ENCODE measurements at places on chromosomes 7 and 10.

GRCh38 chr10:119331061-119331460 lies 123.7 kb downstream of the GRK5 start:
- DNase-seq: no peak

DNA sequence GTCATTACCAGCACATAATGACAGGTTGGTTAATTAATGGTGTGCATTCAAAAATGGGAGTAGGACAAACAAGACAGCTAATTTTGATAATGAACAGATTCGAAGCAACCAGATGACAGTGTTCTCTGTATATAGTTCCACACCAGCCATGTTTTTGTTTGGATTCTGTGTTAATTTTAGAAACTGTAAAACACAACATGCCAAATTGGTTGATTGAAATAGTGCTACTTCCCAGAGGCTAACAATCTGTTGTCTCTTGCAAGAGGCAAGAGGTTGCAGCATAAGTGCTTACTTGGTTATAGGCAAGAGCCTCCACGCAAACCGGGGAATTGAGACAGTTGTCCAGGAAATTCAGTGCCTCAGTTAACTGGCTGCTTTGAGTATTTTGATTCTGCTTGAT lies 170.2 kb upstream of the HABP2 start:
- DNase-seq: no peak

DNA sequence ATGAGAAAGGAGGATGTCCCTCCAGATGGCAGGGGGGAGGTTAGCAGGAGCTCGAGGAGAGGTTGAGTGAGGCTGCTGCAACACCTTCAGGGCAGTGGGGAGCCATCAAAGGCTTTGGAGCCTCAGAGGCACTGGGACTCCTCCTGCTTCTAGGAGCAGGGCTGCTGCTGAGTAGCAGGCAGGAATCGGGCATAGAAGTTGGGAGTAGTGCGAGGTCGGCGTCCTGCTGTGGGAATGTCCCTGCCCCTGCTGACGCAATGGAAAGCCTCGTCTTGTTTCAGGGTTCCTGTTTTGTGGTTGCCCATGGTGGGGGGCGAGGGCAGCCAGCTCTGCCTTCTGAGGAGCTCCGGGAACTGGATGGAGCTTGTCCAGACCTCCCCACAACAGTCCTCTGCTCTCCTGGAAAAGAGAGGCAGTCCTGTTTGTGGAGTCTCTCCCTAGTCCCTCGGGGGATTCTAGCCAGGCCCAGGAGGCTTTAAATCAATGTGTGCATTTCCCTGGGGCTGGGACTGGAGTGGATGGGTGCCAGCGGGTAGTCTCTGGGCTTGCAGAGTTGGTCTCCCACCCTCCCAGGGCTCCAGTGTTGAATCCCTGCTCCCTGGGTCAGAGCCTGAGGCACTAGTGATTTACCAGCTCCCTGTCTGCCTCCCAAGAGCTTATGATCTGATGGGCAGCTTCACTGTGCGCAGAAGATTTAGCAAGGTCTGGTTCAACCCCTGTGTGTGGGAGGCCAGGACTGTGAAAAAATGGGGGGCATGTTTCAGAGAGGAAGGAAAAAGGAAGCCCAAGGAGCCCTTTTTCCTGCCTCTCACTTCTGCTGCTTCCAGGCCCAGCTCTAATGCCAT lies 98.7 kb upstream of the PPIF start:
- no peak for DNase-seq

DNA sequence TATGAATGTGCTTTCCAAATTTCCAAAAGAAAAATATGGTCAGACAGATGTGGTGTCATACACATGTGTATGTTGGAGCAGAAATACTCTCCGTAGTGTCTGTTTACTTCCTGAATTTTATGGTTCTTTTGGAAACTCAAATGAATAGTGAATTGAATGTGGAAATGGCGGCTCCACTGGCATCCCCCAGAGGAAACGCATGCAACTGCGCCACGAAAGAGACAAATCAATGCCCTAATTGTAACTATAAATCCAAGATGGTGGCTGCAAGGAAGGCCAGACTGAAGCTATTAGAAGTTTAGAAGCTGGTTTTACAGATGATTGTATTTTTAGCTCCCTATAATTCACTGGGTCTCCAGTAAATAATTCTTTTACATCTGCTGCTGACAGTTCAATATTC lies 246.7 kb downstream of the FGFR2 start:
- DNase-seq: no peak

DNA sequence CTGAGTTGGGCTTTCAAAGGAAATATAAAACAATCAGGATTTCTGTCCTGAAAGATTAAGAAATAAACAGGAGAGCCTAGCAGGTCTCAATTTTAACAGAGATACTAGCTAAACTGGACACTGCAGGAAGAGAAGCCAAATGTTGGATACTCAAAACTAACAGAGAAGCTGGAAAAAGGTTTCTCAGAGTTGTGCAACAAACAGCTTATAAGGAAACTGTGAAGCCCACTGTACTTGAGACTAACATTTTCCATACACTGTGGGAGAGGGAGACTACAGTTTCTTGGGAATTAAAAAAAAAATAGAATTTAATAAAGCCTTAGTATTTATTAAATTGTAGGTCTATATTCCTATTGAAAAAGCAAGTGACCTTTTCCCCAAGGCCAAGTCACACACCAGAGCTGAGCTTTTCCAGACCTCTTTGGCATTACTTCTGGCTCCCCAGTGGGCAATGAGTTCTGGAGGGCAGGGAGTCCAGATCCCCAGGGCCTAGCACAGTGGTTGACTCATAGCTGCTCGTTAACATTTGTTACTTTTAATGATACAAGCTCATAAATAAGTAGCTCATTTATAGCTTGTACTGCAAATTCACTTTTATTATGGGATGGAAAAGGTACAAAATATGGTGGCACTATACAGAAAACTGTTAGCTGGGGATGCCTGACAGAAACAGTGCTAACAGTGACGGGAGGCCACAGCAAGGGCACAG lies 68.3 kb downstream of the MINDY3 start:
- DNase-seq: no peak

DNA sequence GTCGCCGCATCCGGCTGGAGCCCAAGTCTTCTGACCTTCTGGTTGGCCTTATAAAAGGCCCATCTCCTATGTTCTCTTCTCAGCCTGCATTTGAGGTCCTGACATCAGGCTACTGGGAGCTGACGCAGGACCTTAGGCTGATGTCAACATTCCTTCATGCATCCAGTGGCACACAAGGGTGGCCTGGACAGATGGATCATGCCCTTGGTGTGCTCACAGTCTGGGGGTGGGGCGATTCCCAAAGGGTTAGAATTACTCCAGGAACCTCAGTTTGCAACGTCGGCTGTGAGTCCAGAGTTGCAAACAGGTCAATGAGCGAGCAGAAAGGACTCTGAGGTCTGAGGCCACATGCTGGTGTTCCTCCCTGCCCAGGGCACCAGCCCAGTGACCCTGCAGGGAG lies 8.2 kb upstream of the CLIP2 start:
- DNase-seq: no peak

GRCh38 chr10:102888048-102888447 lies 18.8 kb downstream of the AS3MT start:
- DNase-seq: no peak

GRCh38 chr7:142301923-142302550 lies 44.2 kb upstream of the PRSS58 start:
- DNase-seq: no peak

GRCh38 chr7:81534446-81534845 lies 235.4 kb downstream of the HGF start:
- no peak for DNase-seq

- no peak for DNase-seq
Measured at GRCh38 chr7:29405891-29406290, 157.7 kb upstream of the PRR15 start.

DNA sequence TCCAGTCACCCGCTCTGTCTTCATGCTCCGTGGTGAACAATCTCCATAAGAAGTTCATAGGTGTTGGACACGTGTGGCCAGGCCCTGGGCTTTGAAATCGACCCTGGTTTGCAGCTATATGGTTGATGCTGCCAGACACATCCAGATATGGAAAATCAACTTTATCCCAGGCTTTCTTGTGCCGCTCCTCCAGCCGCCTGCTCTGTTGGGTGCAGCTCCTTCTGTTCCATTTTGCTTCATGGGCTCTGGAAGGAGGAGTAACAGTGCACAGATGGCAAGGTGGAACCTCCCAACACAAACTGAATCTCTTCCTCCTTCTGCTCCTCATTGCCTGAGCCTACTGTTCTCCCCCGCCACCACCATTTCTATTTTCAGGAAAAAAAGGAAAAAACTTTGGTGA lies 44.7 kb downstream of the THNSL1 start:
- no peak for DNase-seq

GRCh38 chr7:125195156-125195555 lies 265.5 kb upstream of the POT1 start:
- peak; percentile 2 for DNase-seq

GRCh38 chr7:68440866-68441265 lies 1157.4 kb upstream of the AUTS2 start:
- DNase-seq: no peak

DNA sequence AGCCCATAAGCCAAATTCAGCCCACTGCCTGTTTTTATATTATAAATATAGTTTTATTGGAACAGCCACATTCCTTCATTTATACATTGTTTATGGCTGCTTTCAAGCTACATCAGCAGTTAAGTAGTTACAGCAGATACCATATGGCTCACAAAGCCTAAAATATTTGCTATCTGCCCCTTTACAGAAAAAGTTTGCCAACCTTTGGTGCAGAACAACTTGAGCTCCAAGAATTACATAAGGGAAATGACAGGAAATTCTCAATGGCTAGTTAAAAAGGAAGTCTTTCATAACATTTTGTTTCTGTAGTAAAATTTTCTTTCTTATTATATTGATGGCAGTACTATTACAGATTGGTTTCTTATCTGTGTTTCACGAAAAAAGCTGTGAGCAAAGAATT lies 59.3 kb downstream of the COL28A1 start:
- no peak for DNase-seq

GRCh38 chr7:55121249-55121648 lies 102.4 kb downstream of the EGFR start:
- no peak for DNase-seq

DNA sequence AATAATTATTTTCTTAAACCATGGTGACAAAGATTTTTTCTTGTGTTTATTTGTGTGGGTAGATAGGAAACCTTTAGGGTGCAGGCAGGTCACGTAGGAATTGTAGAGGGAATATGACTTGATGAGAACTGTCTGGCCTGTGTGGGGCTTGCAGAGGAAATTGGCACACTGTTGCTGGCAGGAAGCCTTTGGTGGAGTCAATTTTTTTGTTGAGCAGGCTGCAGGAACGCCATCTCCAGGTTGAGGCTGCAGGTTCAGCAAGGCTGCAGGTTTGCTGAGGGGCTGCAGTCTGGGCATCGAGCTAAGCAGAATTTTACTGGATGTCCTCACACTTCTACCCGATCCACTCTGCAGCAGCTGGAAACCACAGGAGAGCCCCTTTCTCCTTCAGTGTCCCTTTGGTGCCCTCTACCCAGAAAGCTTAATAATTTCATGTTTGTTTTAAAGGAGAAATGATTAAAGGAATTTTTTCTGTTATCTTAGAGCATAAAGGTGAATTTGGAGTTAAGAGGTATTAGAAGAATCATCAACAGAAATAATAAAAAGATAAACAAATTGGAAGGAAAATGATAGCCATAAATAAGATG lies 37.0 kb downstream of the TBC1D12 start:
- DNase-seq: no peak

GRCh38 chr7:139568813-139569490 lies 45.5 kb downstream of the CLEC2L start:
- no peak for DNase-seq

DNA sequence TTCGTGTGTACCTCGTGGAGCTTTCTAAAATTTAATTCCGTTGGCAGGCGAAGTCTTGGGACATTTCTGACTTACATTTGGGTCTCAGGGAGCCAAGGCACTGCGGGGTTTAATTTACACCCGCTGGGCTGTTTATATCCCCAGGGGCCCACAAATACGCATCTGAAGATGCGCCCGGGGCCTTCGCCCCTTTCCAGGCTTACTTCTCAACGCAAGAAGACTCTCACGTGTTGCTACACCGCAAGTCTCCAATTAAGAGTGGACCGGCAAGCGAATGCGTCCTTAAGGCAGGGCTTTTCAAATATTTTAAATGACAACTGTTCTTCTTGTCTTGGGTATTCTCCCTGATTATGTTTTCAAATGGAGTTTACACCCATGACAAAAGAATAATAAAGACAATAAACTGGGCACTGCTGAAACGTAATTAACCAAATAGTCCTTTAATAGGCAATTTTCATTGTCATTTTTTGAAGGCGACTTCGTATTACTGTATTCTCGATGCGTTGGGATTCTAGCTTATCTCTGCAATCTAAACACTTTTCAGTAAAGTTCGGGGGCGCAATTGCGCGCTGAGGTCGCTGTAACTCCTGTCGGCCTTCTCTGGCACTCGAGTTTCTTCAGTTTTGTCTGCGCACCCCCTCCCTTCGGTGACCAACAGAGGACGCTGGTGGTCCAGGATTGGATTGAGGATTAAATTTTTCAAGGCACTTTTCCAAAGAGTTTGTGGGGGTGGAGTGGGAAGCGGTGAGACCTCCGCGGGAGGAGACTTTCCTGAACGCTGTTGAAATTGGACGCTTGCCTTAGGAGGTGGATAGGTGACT lies 837 bp upstream of the IGFBP3 start:
- no peak for DNase-seq

- DNase-seq: no peak
Measured at GRCh38 chr10:123666318-123667236, at the start of gene GPR26. Gene GPR26, plus strand, starts transcription at chr10:123666355. Its CDS starts 53 bp downstream, at chr10:123666408.

DNA sequence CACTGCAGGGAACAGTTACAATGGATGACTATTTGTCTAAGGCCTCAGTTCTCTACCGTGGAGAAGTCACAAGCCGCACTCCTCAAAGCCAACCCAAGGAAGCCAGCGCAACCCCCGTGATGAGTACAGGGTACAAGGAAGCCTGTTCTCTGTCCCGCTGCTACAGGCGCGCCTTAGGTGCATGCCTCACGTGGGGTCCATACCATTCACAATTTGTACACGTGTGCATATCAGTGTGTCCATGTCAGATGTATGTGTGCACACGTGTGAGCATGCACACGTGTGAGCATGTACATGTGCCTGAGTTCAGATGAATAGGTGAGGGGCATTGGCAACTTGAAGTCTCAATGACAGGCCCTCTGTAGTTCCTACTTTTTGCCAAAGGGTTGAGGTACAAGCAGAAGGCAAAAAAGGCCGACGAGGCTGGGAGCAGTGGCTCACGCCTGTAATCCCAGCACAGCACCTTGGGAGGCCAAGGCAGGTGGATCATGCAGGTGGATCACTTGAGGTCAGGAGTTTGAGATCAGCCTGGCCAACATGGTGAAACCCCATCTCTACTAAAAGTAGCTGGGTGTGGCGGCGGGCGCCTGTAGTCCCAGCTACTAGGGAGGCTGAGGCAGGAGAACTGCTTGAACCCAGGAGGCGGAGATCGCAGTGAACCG lies 62.8 kb downstream of the CTBP2 start:
- DNase-seq: no peak

DNA sequence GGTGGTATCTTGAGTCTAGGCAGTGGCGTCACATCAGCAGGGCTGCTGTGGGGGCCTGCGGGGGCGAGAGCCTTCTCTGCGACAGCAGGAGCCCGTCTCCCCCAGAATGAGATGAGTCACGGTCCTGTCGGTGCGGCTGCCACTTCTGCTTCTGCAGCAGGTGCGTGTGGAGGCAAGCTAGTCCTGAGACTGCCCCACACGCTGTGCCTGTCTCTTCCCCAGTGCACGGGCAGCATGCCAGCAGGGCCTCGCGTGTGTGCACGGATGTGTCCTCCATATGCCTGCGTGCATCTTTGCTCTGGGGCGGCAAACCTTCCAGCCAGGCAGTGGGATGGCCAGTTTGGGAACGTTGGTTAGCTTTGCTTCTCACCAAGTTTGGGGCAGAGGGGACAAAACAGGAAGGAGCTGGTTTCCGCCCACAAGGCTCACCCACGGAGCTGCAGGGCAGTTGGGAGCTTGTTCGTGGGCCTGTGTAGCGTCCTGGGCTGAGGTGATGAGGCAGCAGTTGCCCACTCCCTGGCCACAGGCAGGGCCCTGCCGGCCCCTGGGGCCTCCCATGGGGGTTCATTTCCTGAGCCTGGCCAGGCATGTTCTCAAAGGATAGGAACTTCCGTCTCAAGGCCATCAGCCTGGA lies 60.8 kb upstream of the PPIF start:
- DNase-seq: no peak

Data from non-pigmented ciliary epithelial cell (primary cell).